Stimulated activated naive CD4-positive, alpha-beta T cell treated with Interleukin-2 at 50 U/mL for 16 hours (primary cell): ENCODE measurements at places on chromosomes 5 and 9.

DNA sequence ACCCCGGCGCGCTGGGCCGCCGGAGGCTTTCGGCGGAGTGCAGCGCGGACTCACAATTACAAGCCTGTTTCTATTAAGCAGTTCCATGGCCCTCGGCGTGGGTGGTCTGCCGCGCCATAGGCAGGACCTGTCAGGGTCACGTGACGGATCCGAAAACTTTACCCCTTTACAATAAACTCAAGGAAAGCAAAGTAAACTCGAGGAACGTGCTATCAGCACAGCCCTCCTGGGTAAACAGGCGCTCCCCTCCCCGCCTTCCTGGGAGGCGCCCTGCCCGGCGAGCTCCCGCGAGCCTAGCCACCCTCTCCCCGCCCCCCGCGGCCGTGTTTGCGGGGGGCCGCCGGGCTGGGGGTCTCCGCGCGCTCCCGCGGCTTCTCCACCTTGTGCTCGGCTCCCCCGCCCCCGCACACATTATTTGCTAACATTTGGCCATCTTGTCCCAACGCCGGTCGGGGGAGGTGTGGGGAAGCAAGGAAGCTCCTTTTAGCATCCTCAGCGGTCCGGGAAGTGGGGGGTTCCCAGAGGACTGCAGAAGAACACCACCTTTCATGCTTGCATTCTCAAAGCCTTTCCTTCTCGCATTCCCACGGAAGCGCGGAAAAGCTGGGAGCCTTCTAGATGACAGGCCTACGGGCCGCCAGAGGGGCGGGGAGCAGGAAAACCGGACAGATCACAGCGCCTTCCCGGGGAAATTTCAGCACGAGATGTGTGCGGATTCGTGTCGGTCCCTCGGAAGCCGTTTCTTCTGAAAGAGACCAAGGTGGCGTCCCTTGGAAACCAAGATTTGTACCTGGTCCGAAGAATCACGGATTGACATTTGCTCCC, at the start of gene PTCH1:
PTCH1 (minus strand) TSS at position 238 of the 825 bp plus-strand sequence.
- DNase-seq = peak; percentile 32

DNA sequence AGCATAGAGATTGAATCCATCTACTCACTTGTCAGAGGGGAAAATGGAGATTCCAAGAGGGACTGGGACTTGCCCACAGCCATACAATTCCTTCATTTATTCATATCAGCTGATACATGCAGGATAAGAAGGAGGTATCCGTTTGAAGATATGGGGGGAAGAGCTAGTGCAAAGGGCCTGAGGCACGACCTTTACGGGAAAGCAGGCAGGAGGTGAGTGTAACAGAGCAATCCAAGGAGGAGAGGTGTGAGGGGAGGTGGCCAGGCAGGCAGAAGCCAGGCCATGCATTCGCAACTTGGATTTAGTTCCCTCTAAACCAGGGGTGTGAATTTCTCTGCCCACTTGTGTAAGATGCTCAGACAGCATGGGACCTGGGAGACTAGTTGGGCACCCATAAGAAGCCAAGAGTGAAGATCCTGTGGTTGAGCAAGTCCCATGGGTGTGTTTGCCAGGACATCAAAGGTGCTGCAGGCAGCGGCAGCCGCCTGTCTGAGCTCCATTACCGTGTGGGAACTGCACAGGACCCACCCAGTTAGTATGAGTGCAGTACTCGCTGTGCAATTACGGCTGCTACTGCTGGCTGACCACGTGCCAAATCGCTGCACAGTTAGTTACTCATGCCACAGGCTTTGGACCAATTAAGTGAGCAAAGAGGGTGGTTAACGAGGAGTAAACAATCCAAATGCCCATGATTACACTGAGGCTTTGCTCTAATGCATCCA, 31.4 kb upstream of the FAT2 start:
- DNase-seq = no peak

- no peak for DNase-seq
Measured at GRCh38 chr9:130634801-130635200, 29.6 kb upstream of the PRDM12 start.

DNA sequence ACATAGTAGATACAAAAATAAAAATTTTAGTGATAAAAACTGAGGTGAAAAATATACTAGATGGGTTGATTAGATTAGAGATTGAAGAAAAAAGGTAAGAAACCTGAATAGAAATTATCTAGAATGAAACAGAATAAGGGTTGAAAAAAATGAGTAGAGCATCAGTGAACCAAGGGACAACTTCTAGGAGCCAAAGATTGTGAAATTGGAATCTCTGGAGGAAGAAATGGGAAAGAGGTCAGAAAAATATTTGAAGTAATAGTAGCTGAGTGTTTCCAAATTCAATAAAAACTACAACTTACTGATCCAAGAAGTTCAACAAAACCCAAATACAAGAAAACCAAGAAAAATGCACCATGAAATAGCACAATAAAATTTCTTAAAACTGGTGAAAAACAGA, 116.6 kb upstream of the STARD4 start:
- no peak for DNase-seq

- no peak for DNase-seq
Measured at GRCh38 chr5:174664180-174664850, 60.1 kb upstream of the MSX2 start.

DNA sequence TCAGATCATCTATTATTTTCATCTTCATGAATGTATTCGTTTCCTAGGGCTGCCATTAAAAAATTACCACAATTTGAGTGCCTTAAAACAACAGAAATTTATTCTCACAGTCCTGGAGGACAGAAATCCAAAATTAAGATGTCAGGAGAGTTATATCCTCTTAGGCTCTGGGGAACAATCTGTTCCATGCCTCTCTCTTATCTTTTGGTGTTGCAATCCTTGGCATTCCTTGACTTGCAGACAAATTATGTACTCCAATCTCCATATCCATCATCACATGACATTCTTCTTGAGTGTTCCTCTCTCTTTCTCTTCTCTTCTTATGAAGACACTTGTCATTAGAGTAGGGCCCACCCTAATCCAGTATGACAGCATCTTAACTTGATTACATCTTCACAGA, 339.4 kb downstream of the EFNA5 start:
- no peak for DNase-seq

GRCh38 chr9:35490155-35490909, 421 bp downstream of the RUSC2 start:
- no peak for DNase-seq

DNA sequence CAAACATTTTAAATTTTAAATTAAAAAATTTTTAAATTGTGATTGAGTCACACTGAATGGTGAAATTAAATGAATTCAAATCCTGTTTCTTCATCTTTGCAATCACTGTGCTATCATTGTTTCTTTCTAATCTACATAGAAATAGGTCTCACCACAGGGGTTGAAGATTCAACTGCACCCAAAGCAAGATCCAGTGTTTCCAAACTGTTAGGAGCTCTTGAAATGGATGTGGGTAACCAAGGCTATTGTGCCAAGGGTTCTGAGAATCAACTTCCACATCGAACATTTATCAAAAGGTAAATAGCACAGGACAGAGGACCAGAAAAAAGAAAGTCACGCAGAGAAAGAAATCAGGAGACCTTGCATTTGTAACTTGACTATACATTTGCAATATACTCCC, 172.6 kb upstream of the RASEF start:
- no peak for DNase-seq

DNA sequence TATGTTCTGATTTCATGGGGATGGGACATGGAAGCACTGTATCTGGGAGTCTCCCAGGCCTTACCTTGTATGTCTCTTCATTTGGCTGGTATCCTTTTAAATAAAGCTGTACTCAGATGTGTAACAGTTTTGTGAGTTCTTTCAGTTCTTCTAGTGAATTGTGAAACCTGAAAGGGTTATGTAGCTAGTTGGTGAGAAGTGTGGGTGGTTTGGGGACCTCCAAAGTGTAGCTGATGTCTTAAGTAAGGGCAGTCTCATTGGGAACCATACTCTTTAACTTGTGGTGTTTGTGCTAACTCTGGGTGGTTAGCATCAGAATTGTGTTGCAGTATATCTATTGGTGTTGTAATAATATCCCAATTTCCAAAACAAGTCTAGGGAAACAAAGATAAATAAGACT, 166.9 kb upstream of the CCNH start:
- no peak for DNase-seq

GRCh38 chr9:35598866-35599590, 6.0 kb upstream of the TESK1 start:
- no peak for DNase-seq

- no peak for DNase-seq
Measured at GRCh38 chr9:9920425-9921060, 692.3 kb downstream of the PTPRD start.

- no peak for DNase-seq
Measured at GRCh38 chr9:129493002-129493705, 127.7 kb downstream of the C9orf50 start.

GRCh38 chr9:114389612-114390368, 2.0 kb upstream of the AKNA start:
- no peak for DNase-seq

- no peak for DNase-seq
Measured at GRCh38 chr9:99391937-99392594, 170.0 kb downstream of the SEC61B start.

GRCh38 chr9:37915911-37916470, 12.1 kb upstream of the SLC25A51 start:
- DNase-seq = no peak

DNA sequence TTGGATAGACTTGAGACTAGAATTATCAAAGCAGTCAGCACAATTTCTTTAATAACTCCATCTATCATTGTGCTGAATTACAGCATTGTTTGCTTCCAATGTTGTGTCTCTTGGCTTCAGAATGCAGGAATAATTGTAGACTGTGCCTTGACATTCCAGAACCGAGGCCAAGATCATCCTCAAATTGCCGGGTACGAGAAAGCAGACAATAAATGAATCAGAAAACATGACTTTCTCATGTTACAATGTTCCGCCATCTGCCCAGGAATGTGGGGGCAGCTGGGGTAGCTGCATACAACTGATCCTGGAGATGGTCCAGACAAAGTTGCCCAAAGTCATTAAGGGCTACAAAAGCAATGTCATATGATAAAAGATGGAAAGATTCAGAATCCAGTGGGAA, 206.2 kb upstream of the SGCD start:
- DNase-seq = no peak

- no peak for DNase-seq
Measured at GRCh38 chr5:126540631-126541030, 54.4 kb downstream of the ALDH7A1 start.

DNA sequence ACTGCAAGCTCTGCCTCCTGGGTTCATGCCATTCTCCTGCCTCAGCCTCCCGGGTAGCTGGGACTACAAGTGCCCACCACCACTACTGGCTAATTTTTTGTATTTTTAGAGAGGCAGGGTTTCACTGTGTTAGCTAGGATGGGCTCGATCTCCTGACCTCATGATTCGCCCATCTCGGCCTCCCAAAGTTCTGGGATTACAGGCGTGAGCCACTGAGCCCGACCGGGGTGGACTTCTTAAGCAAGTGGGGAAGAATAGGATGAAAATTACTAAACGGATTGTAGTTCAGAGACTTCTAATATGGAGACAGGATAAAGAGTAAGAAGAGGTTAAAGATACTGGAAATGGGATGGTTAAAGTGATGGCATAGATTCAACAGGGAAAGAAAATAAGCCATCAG, 132.3 kb upstream of the IRX2 start:
- DNase-seq = no peak

DNA sequence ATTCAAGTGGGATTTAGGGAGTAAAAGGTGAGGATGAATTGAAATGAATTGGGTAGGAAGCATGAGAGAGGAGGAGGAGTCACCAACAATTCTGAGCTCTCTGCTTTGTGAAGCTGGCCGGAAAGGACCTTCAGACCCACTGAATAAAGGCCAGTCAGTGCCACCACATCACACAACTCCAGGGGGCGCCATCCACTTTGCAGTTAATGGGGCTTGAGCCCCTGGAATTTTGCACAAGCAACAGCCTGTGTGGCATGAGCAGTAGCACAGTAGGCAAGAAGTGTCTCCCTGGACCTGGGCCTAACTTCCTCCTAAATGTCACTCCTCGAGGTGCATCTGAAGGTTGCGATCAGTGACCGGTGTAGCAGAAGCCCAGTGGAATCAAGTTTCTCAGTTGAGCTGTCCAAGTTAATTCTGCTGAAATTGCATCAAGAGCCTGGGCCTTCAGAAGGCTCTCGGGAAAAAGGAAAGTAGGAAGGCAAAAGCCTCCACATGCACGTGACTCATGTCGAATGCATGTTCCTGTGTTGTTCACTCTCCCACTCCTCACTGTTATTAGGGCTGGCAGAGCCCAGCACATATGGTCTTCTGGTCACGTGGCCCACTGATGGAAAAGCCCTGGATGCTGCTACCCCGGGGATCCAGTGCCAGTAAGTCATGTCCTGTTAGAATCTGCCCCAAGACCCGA, 27.8 kb upstream of the GLIS3 start:
- no peak for DNase-seq

GRCh38 chr5:154406231-154406630, 39.6 kb upstream of the SAP30L start:
- no peak for DNase-seq

DNA sequence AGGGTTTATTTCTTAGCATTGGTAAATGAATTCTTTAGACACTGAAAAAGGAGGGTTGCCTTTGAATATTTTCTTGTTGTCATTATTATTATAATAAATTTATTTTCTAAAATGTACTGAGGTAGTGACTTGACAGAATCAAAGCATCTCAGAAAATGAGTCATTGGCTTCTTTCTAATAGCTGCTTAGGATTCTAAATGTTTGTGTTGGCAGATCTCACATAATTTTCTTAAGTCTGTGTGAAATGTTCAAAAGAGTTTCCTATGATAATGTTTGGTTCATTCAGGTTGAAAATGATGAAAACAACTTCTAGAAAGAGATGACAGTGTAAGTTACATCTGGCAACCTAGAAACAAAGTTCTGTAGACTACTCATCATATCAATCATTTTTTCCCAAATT, 69.7 kb downstream of the SH3GL2 start:
- no peak for DNase-seq

GRCh38 chr5:111233052-111233374, 8.8 kb downstream of the CAMK4 start:
- DNase-seq = no peak

DNA sequence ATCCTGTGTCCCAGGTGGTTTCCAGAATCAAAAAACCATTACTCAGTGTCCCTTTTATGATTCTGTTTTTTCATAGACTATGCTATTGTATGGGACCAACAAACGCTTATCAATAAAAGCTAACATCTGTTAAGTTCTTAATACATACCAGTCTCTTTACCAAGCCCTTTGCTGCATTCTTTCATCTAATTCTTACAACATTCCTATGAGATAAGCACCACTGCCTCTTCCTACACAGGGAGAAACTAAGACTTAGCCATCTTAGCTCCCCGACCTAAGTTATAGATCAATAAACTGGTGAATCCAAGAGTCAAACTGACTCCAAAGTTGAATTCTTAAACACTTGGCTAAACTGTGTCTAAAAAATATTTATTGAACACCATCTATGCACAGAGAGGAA, 26.6 kb downstream of the DRD1 start:
- DNase-seq = no peak

DNA sequence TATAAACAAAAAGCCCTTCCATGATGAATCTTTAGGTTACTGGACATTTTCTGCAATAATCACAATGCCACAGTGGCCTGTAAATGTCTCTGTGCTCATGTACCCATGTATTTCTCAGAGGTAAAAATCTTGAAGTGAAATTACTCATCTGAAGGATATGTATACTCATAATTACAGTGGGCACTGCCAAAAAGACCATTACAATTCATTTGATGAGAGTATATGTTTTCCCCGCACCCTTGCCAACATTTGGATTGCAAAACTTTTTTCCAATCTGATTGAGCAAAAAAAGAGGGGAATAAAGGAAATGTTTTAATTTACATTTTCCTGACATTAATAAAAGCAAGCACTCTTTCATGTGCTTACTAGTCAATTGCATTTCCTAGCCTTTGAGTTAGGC, 110.5 kb downstream of the EPB41L4A start:
- no peak for DNase-seq

GRCh38 chr5:163789870-163790269, 284.5 kb downstream of the MAT2B start:
- no peak for DNase-seq
